ENCODE measurements at places on chromosomes 3 and 15.

DNA sequence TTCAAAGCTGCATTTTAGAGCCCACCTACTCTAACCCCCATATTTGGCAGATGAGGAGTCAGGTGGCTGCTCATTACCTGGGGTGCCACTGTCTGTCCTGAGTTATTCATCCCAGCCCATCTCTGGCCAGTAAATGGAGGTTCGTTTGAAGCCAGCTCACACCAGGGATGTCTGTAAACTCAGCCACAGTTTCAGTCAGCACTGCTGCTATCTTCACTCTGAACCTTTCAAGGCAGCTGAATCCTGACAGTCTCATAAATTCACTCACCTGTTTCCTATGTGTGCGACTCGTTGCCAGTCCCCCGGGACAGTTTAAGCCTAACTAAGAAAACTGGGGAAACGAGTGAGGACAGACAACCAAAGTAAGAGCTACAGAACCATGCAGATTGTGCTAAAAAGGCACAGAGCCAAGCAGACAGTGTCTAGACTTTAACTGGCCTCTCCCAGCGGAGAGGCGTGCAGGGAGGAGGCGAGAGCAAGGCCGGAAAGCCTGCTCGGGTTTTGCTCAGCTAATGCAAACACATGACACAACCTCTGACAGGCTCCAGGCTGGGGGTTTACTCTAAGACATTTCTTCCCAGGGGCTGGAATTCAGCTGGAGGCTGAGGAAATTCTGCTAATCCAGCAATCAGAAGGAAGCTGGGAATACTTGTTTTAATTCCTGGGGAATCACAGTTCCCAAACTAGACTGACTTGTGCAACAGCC, 12.0 kb downstream of the FSTL1 start:
- DNase-seq = no peak

DNA sequence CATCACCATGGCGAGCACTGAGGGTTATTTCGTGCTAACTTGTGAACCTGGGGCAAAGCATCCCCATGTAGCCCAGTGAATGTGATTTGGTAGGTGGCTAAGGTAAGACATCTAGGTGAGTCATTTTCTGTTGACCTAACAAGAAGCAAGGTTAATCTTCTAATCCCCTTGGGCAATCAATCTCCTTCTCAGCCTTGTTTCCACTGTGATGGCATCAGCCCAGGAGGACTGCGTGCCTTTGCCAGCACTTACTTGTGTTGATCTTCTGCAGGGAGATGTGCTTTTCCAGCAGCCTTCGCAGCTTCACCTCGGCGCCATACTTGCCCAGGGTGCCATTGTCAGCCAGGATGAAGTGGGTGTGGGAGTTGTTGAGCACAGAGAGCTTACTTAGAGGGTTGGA, 35.7 kb downstream of the TRPM1 start:
- DNase-seq = no peak

- no peak for DNase-seq
These were observed 32.2 kb upstream of the LYZL4 start for GRCh38 chr3:42442640-42443039.

DNA sequence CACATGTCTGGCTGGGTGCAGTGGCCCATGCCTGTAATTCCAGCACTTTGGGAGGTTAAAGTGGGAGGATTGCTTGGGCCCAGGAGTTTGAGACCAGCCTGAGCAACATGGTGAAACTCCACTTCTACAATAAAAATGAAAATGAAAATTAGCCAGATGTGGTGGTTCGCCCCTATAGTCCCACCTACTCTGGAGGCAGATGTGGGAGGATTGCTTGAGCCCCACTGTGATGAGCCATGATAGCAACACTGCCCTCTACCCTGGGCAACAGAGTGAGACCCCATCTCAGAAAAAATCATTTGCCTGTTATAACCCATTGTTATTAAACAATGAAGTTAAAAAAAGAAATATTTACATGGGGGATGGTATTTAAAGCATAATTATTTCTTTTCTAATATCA, 240.1 kb upstream of the ZPLD1 start:
- no peak for DNase-seq

- no peak for DNase-seq
These were observed 100.8 kb downstream of the TPRG1 start for GRCh38 chr3:189272500-189273119.

DNA sequence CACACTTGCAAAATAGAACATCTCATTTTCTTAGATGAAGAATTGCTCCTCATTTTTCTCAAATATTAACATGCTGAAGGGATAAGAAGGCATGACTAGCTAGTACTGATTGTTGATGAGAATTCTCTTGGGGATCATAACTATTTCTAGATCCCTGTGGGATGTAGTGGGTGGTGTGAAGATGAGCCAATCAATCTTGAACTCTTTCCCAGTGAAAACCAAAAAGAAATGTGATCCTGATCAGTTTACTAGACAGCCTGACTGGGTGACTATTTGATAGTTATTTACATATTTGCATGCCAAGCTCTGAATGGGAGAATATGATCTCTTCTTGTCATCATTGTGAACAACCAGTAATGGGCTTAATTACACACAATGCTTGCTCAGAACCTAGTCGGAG, 63.7 kb downstream of the ZIC1 start:
- DNase-seq = no peak

GRCh38 chr3:172061724-172062184, 22.4 kb downstream of the FNDC3B start:
- DNase-seq = no peak

- no peak for DNase-seq
These were observed 116.9 kb downstream of the DCLK3 start for GRCh38 chr3:36647423-36647853.

DNA sequence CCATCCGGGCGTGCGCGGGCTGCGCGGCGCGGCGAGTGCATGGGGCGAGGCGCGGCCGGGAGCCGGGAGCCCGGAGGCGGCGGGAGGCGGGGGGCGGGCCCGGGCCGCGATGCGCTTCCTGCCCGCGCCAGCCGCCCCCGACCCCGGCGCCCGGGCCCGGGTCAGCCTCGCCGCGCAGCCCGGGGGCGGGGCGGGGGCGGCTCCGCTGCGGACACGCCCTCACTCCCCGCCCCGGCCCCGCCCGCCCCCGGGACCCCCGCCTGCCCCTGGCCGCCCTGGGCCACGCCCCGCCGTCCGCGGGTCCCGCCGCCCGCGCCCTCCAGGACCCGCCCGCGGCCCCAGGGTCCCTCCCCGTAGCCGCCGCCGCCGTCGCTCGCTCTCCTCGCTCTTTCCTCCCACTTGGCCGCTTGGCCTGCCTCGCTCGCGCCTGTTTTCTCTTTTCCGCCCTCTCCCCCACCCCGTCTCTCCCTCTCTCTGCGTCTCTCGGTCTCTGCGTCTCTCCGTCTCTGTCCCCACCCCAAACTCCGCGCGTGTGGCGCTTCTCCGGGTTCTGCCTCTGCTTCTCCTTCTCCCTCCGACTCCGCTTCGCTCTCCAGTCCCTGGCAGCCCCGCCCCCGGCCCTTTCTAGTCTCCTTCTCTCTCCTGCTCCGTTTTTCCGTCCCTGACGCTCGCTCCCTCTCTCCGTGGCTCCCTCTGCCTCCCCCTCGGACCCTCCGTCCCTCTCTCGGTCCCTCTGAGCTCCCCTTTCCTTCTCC, at the start of gene PLXND1:
Gene PLXND1, minus strand, starts transcription at position 41 of the 755 bp plus-strand sequence. Its CDS starts 37 bp downstream, at position 4.
- DNase-seq = peak; percentile 94

- DNase-seq = no peak
These were observed 381.2 kb downstream of the GABRB3 start for GRCh38 chr15:26391567-26392194.
